ENCODE measurements at places on chromosomes 16 and 17. TPM values are rescaled to one million over a fixed set of nuclear protein-coding genes. Genes with fewer than 3 reads are reported as not detected.

GRCh38 chr16:24114876-24115275 is 141.3 kb upstream of the CACNG3 start:
- peaks cover 14% of the 10 kb centered on the region for H3K4me1 ChIP-seq
- no peak overlapping the region for H3K27ac ChIP-seq

DNA sequence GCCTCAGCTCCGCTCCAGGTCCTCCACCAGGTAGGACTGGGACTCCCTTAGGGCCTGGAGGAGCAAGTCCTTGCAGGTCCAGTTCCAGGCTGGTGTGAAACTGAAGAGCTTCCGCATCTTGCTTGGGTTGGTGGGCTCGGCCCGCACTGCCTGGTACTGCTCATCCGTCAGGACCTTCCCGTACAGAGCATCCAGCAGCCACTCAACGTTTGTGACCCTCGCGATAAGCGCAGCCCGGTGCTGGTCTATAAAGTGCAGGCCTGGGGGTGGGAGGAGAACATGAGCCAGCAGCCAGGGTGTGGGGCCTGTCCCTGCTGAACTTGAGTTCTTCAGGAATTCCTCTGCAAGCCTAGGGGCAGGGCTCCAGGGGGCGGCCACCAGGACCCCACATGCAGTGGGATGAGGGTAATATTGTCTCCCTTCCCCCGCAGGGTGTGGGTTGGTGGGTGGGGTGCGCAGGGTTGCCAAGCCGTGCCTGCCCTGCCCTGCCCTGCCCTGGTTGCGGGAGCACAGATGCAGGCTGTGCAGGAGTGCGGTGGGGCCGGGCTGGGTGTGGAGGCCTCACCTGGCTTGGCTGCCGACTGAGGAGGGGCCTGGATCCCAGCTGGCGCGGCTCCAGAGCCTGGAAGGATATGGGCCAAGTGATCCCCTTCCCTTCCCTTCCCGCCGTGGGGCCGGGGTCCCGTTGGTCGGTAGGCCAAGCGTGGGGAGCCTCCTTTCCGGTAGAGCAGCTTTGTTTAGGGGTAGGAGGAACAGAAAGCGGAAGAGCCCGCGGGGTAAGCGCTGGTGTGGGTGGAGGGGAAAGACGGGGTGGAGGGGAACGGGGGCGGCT is 762 bp downstream of the PYCARD start:
- no peaks in the 10 kb centered on the region for H3K27me3 ChIP-seq
- H3K4me3 ChIP-seq: peak overlapping the region; percentile 63
- H3K4me1 ChIP-seq: no peaks in the 10 kb centered on the region
- peak overlapping the region; percentile 22 for H3K27ac ChIP-seq

DNA sequence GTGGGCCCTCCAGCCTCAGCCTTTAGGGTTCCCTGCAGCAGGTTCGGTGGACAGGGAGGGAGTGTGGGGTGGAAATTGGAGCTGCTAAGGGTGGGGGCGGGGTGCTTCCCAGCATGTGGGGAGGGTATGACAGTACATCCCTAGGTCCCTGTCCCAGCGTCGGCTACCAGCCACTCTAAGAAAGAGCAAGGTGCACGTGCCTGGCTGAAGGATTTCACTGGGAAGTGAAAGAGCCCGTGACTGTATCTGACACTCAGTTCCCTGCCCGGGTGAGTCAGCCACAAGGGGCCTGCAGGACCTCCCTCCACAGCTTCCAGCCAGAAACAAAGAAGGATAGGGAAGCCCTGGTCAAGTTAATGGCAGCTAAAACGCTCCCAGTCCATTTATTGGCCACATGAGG is 4.1 kb downstream of the SNRNP25 start:
- H3K4me1 ChIP-seq: no peaks in the 10 kb centered on the region
- no peak for DNase-seq
- H3K36me3 ChIP-seq: no peaks in the 10 kb centered on the region
- no peaks in the 10 kb centered on the region for H3K27me3 ChIP-seq

GRCh38 chr17:38685491-38685890 is 10.7 kb upstream of the EPOP start:
- no peak for DNase-seq
- no peaks in the 10 kb centered on the region for H3K4me1 ChIP-seq
- no peak overlapping the region for H3K4me3 ChIP-seq

DNA sequence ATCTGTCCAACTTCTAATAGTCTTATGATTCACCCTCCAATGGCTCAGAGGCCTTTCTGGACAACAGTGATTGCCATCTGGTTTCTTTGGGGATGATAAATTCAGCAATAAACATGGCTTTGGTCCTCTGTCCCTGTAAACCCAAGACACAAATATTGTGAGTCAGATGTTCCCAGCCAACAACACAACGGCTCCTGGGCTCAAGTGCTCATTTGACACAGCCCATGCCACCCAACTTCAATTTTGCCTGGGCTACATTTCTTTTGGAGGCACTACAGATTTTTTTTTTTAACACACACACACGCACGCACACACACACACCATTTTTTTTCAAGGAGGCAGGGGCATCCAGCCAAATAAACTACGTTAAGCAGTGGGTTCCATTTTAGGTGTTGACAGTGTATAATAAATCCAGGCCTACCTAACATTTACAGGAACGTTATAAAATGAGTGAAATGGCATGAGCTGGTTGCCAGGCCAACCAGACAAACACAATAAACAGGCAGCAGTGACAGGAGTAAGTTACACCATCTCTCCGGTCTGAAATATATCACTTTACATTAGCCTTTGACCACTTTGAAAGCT is 939.9 kb upstream of the SOX9 start:
- no peaks in the 10 kb centered on the region for H3K36me3 ChIP-seq
- no peaks in the 10 kb centered on the region for H3K27me3 ChIP-seq
- H3K4me3 ChIP-seq: no peak overlapping the region
- no peaks in the 10 kb centered on the region for H3K4me1 ChIP-seq

TMEM88 gene
- 3.2 TPM for total RNA-seq

EVPLL gene
- not detected for total RNA-seq

CDH13 gene
- total RNA-seq: 0.29 TPM

C17orf78 gene
- total RNA-seq: not detected
